GM12892 (cell line): ENCODE measurements at places on chromosomes 16 and 17.

- DNase-seq: no peak
Observed at GRCh38 chr16:84959784-84960417, 51.4 kb downstream of the ZDHHC7 start.

GRCh38 chr17:42399948-42400843 lies 12.0 kb upstream of the STAT3 start:
- DNase-seq: no peak

DNA sequence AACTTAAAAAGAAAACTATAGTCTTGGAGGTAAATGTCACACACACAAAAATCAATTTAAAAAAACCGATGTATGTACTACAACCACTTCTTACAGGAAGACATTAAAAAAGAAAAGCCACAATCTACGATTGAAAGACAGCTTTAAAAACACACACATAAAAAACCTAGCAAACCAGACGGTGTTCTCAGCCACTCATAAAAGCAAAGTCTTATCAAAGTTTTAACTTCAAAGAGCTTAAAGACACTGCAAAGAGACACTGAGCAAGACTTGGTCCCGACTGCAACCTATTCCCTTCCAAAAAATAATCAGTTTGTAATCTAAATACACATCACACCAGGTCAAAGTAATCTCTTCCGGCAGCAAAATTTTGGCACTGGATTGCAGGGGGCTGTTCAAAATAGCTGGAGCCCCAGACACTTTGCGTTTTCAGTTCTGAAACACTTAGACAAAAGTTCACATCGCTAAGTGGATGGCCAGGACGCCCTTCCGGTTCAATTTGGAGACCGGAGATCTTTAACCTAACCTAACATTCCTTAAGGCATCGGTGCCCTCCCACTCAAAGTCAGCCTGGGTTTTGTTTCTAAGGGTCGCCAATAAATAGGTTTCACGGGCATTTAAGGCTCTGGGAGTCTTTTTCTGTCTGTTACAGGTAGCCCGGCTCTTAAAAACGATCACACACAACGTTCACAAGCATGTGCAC lies 2.6 kb downstream of the ZCCHC14 start:
- DNase-seq: no peak

DNA sequence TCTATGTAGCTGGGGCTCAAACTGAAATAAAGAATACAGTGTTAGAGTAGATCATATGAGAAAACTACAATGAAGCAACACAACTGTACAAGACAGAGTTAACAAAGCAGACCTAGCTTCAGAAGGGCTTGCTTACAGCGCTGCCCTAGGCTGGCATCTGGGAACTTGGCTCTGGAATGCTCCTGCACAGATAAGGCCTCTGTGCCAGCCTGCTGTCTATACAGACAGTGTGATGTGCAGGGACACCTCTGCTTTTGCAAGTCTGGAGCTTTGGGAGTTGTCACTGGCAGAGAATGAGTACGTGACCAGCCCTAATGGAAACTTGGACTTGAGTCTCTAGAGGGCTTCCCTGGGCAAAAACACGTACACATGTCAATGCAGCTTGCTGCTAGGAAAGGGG lies 32.1 kb upstream of the SLC38A8 start:
- no peak for DNase-seq

- no peak for DNase-seq
Observed at GRCh38 chr16:31464348-31464769, 5.1 kb downstream of the ARMC5 start.

DNA sequence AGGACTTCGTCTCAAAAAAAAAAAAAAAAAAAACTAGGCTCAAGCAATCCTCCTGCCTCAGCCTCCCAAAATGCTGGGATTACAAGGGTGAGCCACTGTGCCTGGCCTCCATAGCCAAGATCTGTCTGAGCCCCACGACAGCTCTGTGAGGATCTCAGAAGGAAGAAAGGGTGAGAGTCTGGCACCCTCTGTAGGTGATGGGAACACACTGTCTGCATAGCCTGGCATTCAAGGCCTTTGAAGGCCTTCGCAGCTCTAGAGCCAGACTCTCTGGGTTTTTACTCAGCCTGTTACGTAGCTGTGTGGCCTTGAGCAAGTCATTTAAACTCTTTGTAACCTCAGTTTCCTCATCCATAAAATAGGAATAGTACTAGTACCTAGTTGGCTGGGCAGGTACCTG lies 6.3 kb upstream of the XPO6 start:
- no peak for DNase-seq

- no peak for DNase-seq
Observed at GRCh38 chr16:54015147-54015546, 271.4 kb downstream of the IRX3 start.

DNA sequence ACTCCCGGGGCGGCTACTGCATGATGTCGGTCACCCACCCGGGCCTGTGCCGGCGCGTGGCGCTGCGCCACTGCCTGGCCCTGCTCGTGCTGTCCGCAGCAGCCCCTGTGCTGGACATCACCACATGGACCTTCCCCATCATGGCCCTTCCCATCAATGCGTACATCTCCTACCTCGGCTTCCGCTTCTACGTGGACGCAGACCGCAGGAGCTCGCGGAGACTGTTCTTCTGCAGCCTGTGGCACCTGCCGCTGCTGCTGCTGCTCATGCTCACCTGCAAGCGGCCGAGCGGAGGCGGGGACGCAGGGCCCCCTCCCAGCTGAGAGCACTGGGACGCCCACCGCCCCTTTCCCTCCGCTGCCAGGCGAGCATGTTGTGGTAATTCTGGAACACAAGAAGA lies 29.8 kb downstream of the CDRT15 start:
- no peak for DNase-seq

DNA sequence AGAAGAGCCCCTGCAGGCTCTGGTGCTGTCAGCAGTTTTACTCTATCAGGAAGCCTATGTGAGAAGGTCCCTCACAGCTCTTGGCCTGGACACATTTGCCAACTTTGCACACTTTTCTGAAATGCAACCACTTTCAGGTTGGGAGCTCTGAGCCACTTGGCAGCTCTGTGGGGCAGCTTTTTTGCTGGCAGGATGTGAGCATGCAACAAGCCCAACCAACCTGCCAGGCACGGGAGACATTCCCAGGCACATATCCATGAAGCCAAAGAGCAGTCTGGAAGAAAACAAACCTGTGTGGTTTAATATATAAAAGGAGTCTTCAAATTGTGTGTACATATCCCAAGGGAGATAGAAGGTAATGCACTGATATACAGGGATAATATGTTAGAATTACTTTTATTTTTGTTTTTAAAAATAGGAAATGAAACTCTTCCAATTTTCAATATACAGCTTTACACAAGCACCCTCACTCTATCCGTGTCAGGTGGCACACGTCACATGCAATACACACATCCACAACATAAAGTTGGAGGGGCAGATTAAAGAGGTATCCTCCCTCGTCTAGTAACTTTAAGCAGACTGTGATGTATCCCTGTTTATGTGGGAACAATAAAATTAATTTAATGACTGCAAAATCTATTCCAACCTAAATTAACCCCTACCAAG lies 57.4 kb upstream of the COX10 start:
- no peak for DNase-seq

DNA sequence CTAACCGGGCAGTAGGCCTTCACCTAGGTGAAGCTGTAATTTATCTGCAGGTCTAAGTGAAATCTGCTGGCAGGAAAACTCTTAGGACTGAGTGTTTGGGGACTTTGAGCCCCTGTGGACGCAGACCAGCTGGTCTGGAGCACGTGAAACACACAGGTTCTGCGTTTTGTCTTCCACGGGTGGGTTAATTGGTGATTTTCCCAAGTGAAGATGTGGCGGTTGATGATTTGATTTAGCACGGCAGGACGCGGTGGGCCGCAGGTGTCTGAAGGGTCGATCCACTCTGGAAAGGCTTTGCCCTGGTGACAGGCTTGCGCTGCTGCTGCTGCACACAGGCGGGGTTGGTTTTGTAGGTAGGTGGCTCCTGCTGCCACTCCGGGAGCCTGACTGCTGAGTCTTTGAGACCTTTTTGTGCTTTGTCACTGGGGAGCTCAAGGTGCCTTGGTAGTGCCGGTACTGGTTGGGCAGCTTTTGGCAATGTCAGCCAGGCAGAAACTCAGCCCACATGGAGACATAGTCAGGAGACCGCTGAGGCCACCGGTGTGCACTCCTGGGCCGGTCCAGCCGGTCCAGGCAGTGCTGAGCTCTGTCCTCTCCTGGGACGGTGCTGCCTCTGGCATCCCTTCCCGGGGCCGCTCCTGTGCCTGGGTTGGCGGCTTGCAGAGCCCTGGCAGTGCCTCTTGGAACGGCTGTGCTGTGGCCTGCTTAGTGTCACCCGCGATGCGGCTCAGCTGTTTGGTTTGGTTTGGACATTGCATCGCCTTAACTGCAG lies 2.3 kb downstream of the BAIAP2 start:
- no peak for DNase-seq

GRCh38 chr16:79042886-79043285 lies 557.7 kb downstream of the MAF start:
- no peak for DNase-seq

- no peak for DNase-seq
Observed at GRCh38 chr17:54864636-54865356, 35.9 kb upstream of the TOM1L1 start.

- DNase-seq: no peak
Observed at GRCh38 chr16:3304370-3304769, 860 bp downstream of the TIGD7 start.

DNA sequence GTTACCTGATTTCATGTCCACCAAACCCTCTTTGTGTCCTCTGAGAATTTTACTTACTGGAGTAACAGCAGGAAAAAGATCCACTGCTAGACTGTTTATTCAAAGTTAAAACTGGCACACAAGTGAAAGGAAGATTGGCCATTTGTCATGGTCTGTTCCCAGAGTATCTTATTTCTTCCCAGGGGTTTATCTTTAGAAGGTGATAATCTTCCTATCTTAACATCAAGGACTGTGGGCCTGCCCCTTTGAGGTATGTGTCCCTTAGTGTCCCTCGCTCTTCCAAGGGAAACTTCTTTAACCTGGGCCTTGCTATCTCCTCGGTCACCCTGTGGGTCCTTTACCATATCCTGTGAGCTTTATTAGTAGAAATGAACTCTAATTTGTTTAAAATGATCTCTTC lies 49.7 kb downstream of the ARHGAP44 start:
- DNase-seq: no peak

GRCh38 chr16:842061-842476 lies 41.5 kb upstream of the GNG13 start:
- DNase-seq: no peak

- DNase-seq: no peak
Observed at GRCh38 chr16:49995720-49996119, 29.3 kb upstream of the CNEP1R1 start.

GRCh38 chr17:40526668-40527067 lies 25.2 kb upstream of the TNS4 start:
- no peak for DNase-seq

DNA sequence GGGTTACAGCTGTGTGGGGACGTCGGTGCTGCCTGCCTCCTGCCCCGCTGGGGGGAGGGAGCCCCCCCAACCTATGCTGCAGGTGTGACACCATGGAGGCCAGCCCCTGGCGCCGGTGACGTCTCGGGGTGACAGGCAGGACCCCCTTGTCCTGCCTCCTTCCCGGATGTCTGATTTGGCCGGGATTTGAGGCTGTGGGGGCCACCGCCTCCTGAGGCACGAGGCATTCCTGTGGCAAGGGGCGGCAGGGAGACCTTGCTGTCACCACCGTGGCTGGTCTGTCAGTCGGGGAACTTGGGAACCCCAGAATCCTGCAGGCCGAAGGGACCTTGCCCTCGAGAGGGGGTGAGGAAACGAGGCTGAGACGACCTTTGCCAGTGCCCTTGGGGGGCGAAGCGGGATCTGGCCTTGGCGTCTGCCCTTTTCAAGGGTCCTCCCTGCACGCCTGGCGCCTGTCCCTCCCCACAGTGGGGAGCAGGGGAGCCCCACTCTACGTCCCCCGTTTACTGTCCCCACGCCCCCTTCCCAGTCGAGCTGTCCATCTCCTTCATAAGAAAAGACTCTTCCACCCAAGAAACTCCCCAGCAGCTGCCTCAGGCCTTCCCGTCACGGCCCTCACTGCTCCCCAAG lies 74.4 kb downstream of the METRNL start:
- no peak for DNase-seq

DNA sequence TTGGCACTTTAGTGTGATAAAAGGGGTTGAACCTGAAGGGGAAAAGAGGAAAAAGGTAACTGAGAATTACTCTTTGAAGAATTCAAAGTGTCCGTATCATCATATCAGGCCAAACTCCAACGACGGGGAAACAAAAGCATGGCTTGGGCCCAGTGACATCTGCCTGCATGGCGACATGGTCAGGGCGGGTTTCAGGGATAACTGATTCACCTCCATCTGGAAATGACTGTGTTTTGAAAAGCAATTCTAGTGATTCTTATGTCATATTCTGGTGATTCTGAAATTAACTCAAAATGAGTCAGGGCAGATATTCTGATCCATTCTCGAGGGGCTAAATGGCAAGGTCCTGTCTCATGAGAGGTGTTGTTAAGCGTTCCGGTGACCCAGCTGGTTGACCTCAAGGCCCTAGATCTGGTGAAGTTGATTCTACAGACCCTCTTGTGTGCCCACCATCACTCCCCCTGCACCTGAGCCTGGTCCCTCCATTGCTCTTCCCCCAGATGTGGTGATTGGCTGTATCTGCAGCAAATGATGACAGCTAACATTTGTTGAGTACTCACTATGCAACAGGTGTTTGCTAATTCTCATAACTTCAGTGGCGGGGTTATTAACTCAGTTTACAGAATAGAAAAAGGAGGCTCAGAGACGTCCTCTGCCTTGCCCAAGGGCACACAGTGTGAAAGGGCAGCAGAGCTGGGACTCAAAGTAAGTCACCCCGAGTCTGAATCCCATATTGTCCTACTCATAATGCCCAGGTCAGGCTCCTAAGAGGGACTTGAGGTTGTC lies 251.8 kb downstream of the MAF start:
- DNase-seq: no peak

- DNase-seq: no peak
Observed at GRCh38 chr17:44826123-44826790, 3.8 kb downstream of the GJC1 start.

DNA sequence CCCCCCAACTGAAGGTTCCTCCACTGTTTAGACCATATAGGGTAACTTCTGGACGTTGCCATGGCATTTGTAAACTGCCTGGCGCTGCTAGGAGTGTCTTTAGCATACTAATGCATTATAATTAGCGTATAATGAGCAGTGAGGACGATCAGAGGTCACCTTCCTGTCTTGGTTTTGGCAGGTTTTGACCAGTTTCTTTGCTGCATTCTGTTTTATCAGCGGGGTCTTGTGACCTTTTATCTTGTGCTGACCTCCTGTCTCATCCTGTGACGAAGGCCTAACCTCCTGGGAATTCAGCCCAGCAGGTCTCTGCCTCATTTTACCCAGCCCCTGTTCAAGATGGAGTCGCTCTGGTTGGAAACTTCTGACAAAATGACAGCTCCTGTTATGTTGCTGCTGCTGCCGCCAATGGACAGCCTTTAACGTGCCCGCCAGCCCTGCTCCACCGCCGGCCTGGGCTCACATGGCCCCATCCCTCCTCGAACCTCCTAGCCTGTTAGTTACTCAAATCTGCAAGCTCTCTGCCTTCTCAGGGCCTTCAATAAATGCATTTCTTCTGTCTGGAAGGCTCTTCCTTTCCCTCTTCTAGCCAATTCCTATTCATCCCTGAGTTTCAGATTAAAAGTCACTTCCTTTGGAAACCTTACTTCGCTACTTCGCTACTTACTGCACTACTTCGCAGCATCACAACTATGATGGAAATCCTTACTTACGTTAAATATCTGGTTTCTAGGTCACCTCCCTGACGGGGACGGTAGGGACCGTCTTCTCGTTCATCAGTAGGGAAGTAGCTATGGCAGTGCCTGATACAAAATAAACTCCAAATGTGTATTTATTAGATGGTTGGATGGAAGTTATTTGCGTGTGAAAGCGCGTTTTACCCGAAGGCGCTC lies 640 bp upstream of the NAGLU start:
- DNase-seq: no peak
